ENCODE measurements at places on chromosomes 4 and X.

- peak; percentile 8 for DNase-seq
Measured at GRCh38 chrX:148536961-148537360, 36.5 kb downstream of the AFF2 start.

GRCh38 chrX:82813671-82814078 lies 694.4 kb upstream of the POU3F4 start:
- DNase-seq, result peak; percentile 61

DNA sequence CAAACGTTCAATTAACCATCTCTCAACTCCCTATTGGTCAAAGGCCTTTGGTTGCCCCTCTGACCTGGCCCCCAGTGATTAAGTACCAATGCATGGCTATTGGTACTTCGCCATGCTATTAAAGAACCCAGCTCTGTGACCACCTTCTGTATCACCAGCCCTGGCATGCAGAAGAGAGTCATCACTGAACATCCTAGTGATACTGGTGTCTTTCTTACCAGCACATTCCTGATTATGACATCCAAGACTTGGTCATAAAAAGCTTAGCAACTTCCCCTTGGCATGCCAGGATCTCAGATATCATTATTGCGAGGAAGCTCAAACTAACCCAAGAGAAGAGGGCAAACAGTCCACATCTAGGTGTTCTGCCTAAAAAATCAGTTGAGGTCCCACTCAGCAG lies 122.3 kb upstream of the OTUD4 start:
- DNase-seq, result no peak

- no peak for DNase-seq
Measured at GRCh38 chr4:119697887-119698393, 69.3 kb upstream of the PDE5A start.

GRCh38 chrX:111338095-111338698 lies 67.9 kb upstream of the CAPN6 start:
- no peak for DNase-seq

DNA sequence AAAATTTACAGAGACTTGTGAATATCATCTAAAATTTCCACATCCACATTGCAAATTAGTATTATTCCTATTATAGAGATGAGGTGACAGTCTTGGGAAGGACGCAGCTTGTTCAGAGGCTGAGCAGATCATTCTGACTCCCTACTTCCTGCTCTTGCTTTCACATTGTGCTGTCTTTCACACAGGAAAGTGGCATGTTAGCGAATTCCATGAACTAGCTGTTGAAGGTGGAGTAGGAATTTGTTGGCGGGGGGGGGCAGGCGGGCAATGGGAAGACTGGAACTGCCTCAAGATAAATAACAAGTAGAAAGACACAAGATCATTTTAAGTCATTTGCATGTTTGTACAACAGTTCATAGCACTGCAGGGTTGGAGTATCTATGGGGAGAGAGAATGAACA lies 2.3 kb downstream of the PF4V1 start:
- DNase-seq, result peak; percentile 43

DNA sequence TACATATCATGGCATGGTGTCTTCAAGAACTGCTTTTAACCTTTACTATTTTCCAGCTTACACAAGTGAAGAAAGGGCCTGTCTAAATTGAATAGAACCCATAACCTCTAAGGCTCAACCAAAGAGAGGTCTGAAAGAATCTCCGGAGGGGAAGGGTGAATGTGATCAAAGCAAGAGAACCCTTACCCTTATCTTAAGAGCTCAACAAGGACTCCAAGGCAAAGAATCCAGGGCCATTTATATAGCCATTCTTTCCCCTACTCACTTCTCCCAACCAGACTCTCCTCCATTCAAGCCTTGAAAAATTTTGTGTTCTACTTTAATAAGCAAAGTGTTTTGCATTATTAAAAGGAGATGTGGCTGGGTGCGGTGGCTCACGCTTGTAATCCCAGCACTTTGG lies 118.7 kb downstream of the SH3RF1 start:
- no peak for DNase-seq

GRCh38 chrX:101605728-101606127 lies 12.1 kb downstream of the ARMCX6 start:
- no peak for DNase-seq

DNA sequence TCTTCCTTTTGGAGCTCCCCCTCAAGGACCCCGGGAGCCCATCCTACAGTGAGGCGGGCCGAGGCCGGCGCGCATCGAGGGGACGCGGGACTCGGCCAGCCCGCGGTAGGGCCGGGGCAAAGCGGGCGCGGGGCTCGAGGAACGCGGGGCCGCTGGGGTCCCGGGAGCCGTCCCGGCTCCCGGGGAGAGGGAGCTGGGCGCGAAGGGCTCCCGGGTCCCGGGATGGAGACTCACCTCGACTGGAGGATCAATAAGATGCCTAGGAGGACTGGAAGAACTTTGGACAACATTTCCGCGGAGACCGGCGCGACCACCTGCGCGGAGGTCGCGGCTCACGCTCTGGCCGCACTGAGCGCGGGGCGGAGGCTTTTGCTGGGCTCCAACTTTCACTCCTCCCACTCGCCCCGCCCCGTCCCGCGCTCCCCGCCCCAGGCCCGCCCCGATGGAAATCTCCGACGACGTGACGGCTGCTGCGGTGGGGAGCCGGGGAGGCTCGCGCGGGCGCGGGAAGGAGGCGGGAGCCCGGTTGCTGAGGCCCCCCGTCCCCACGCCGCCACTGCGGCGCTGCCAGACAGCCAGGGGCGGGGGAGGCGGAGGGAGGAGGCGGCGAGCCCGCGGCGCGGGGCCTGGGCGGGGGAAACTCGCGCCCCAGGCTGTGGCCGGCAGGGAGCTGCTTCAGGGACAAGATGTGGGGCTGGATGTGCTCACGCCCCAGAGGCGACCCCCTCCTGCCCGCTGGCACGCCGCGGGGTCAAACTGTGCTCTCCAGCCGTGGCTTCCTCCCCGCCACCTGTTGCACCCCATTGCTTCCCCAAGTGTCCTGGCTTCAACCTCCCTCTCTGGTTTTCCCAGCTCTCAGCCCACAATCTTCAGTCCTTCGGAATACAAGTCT lies at the start of gene GABRE:
Gene GABRE, minus strand, starts transcription at position 341 of the 892 bp plus-strand sequence. Its CDS starts 51 bp downstream, at position 290.
- DNase-seq, result peak; percentile 59

DNA sequence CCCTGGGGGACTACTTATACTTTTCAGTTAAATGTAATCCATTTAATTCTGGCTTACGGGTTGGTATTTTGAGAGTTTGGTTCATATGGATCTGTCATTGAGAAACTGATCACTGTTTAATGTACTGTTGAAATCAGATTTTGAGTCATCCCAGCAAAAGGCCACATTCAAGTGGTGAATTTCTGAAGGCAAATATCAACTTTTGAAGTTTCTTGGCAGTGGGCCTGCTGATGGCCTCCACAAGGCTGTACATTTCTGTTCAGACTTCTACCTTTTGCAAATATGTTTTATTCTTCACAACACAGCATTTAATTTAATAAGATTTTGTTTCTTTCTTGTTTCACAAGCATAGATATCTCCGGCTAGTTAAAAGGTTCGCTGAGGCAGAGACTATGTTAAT lies 138.7 kb downstream of the PDGFC start:
- DNase-seq, result no peak

- DNase-seq, result peak; percentile 73
Measured at GRCh38 chrX:95907081-95907480, 777.6 kb upstream of the DIAPH2 start.

GRCh38 chr4:159098482-159099127 lies 4.3 kb upstream of the RAPGEF2 start:
- no peak for DNase-seq

DNA sequence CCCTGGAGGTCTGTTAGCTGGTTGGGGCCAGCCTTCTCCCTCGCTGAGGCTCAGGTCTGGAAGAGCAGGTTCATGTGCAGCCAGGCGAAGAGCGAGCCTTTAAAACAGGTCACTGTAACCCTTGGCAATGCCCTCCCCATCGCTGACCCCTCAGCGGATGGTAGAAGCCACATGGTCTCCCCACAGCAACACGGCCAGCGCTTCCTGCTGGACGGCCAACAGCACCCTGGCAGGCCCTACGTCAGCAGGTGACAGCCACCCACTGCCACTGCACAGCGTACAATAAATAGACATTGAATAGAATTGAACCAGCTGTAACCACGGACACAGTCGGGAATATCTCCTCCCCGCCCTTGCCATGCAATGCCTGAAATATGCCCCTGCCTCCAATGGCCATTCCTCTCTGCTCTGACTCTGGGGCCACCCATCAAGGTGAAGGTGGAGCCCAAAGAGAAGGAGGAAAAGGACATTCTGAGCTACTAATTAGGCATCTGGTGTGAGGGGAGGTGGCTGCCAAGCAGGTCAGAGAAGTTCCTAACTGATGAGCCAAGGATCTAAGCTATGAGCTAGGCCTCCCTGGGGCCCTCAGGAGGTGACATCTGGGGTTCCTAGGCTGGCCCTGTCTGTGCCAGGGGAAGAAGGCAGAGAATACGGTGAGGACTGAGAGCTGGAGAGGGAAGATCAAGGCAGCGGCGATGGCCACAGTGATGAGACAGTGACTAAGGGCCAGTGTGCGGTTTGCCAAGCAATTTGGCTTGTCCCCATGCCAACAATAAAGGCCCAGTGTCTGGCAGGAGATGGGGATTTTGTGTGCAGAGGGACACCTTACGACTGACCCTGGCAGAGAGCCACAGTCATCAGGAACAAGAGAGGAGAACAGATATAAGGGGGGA lies 202.3 kb downstream of the BCOR start:
- DNase-seq, result no peak

GRCh38 chrX:38262715-38263620 lies 42.3 kb upstream of the SRPX start:
- no peak for DNase-seq

GRCh38 chr4:177761692-177762091 lies 319.5 kb upstream of the AGA start:
- DNase-seq, result no peak

DNA sequence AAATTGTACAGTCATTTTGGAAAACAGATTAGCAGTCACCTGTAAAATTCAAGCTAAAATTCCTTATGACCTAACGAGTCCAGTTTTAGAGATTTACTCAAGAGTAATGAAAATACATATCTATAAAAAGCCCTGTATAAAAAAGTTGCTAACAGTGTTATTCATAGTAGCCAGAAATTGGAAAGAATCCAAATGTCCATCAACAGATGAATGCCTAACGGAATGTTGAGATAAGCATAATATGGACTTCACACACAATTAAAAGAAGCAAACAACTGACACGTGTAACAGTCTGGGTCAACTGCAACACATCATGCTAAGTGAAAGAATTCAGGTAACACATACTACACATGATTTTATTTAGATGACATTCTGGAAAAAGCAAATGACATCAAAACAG lies 584.8 kb upstream of the AGA start:
- no peak for DNase-seq

- no peak for DNase-seq
Measured at GRCh38 chr4:129908117-129908516, 812.2 kb downstream of the C4orf33 start.

DNA sequence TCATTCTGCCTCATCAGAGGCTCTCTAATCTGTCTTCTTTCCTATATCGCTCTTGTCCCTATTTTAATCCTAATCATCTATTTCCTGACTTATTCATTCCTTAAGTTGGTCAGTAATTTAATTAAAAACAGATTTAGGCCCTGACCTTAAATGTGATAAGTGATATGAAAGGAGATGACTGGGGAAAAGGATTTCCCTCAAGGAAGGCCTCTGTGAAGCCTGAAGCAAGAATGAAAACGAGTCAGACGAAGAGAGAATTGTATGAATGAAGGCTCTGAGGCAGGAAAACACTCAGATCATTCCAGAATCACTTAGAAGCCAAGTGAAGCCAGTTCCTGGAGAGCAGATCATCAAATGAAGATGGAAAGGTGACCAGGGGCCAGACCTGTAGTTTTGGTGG lies 22.1 kb downstream of the PKD2 start:
- DNase-seq, result no peak

GRCh38 chr4:7431696-7432530 lies 2.8 kb downstream of the PSAPL1 start:
- DNase-seq, result no peak

GRCh38 chr4:109552237-109552636 lies 7.8 kb upstream of the MCUB start:
- DNase-seq, result no peak

DNA sequence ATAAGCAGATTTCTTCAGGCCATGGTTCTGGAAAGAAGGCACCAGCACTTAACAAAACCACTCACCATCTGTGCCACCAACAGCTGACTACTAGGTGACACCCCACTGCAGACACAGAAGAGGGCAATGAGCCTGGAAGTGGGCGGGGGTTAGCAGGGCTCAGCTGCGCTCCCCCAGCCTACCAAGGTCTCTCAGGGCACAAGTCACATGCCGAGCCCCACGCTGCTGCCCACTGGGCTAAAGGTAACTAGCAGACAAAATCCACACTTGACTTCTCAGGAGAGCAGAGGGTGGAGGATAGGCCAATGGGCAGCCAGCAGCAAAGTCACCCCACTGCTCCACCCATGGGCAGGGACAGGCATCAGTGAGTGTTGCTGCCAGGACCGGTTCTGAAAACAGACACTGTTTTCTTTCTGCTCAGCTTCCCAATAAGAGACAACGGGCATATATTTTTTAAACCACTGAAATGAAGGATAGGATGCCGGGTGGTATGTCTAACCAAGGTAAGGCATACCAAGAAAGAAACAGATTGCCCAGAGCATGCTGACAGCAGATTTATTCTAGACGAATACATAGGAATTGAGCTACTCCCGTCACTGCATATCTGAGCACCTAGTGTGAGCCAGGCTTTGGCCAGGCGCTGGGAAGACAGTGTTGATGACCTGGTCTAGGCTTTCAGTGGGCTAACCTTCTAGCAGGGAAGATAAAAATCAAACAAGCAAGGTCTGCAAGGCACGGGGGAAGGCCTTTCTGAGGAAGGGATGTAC lies 20.1 kb downstream of the ACSL1 start:
- no peak for DNase-seq

- DNase-seq, result no peak
Measured at GRCh38 chr4:129387666-129388065, 291.7 kb downstream of the C4orf33 start.

DNA sequence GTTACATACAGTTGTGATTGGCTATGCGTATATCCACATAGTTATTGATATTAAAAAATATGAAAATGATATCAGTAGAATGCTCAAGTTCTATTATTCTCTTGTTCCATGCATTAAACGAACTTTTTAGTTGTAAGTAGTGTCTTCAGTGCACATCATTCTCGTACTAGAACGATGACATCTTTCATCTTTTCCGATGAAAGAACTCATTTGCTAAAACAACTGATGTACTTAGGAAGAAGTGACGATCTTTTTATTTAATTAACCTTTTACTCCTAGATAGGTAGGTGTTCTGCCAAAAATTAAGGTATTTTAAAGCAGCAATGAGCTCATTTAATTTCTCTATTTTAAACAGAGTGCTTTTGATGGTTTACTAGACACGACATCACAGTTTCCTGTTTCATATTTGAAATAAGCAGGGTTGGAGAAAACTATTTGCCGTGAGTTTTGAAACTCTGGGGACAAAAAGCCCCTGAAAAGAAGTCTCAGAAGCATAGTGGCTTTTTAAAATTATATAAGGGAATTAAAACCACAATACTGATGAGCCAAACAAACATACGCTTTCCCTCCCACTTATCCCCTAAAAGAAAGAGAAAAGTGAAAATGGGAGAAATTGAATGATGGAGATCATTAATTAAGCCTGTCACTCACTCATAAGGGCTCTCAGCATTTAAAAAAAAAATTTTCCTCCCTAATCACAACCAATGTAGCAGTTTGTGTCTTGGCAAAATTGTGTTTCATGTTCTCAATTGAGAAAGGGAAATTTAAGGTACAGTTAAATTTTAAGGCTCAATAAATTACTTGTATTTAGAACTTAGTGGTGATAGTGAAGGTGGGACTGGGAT lies 25.6 kb downstream of the SPRY1 start:
- no peak for DNase-seq

GRCh38 chr4:56828784-56829535 lies 7.5 kb upstream of the SPINK2 start:
- DNase-seq, result no peak

GRCh38 chr4:148634476-148634875 lies 192.3 kb upstream of the NR3C2 start:
- no peak for DNase-seq

- DNase-seq, result no peak
Measured at GRCh38 chr4:105461221-105461620, 12.6 kb downstream of the PPA2 start.

All from mesendoderm (in vitro differentiated cells).